ENCODE measurements at places on chromosomes 16 and 17.

DNA sequence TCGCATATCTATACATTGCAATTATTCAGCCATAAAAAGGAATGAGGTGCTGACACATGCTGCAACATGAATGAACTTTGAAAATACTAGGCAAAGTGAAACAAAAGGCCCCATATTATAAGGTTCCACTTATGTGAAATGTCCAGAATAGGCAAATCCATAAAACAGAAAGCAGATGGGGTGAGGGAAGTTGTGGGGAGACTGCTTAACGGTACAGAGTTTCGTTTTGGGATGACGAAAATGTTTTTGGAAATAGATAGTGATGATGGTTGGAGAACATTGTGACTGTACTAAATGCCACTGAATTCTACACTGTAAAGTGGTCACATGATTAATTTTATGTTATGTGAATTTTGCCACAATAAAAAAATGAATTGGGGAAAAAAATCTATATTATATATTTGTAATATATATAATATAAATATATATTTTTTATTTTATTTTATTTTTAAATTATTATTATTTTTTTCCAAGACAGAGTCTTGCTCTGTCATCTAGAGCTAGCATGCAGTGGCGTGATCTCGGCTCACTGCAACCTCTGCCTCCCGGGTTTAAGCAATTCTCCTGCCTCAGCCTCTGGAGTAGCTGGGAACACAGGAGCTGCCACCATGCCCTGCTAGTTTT is 4.2 kb upstream of the GNA13 start:
- no peak for DNase-seq

DNA sequence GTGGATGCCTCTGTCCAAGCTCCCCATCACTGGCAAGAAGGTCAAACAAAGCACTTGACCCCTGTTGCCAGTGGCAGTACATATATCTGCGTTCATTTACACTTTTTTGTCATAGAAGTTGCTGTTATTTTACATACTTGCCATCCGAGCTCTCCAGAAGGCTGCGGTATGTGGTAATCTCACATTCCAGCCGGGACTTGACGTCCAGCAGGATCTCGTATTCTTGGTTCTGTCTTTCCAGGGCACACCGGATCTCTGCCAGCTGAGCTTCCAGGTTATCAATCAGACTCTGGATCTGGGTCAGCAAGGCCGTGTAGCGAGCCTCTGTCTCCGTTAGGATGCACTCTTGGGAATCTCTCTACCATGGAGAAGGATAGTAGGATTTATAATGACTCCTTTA is 6.6 kb downstream of the KRT39 start:
- DNase-seq = no peak

DNA sequence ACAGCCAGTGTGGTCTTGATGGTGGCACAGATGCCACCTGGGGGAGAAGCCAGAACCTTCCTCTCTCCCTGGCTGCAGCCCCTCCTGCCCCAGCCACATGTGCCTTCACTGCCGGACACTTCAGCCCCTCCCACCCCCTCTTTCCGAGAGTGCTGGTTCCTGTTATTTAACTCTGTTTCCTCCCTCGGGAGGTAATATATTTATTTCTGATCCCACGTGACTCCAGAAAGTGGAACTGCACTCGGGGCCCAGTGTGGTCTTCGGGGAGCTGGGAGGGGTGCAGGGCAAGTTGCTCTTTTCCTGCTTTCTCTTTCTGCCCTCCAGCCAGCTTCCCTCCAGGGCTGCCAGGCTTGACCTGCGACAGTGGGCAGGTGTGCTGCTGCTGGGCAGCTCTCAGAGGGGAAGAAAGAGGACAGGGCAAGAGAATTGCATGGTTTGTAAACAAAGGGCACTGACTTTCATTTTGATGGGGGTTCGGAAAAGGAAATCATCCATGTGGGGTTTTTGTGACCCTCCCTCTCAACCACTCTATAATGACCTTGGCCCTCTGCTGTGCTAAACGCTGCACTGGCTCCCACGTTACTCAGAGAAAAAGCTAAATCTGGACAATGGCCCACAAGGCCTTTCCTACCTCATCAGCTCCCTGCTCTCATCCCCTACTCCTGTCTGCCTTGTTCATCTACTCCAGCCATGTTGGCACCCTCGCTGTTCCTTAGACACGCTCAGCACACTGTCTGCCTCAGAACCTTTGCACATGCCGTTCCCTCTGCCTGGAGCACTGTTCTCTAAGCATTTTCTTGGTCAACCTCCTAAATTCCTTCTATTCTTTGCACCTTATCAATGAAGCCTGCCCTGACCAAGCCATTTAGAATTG is 8.2 kb upstream of the CIITA start:
- DNase-seq = no peak

GRCh38 chr16:87815567-87815966 is 49.8 kb upstream of the KLHDC4 start:
- no peak for DNase-seq

DNA sequence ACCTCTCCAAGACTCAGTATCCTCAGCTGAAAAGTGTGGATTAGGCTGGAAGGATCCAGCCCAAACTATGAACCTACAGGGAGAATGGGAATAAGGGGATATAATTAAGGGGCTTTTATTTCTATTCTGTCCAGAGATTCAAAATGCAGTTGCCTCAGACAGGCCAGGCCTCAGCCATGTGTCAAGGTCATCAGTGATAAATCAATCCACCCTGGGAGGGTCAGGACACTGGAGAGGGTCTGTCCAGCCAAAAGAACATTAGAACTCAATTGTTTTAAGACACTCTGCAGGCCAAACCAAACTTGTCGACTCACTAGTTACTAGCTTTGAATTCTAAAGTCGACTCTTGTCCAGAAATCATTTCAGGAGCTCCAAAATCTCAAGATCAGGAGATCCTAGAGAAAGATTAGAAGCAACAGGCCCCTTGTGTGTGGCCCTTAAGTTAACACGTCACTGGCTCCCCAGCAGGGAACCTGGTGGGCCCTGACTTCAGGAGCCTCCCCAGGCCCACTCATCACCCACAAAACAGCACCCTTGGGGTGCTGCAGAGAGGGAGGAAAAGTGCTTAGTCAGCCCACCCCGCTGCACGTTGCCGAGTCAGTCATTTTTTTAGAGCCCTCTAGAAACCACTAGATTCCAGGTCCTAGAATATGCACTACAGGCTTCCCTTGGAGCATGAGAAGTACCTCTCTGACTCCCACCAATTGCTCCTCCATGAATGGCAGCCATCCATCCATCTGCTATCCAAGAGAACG is 156.8 kb downstream of the XYLT1 start:
- no peak for DNase-seq

DNA sequence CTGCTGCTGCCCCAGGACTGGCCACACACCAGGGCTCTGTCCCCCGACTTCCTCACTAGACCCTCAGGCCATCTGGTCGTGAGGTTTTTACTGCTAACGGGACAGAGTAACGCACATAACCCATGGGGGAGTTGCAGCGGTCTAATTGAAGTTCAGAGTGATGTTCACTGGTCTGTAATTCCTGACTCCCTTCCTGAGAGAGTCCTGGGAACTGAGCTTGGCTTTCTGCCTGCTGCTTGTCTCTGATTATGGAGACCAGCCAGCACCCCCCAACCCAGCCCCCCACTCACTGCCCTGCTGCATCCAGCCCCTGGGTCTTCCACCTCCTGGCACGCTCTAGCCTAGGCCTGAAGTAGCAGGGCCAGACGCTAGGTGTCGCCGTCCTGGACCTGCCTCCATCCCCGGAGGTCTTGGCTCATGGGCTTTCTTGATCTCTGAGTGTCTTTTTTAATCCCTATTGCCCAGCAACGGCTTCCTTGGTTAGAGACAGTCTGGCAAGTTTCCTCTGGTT is 192.9 kb downstream of the CCDC182 start:
- no peak for DNase-seq

DNA sequence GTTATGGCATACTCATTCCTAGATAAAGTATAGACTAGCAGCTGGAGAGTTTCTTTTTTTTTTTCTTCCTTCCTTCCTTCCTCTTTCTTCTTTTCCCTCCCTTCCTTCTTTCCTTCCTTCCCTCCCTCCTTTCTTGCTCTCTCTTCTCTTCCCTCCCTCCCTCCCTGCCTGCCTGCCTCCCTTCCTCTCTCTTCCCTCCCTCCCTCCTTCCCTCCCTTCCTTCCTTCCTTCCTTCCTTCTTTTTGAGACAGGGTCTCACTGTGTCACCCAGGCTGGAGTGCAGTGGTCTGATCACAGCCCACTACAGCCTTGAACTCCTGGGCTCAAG is 7.0 kb upstream of the SNTB2 start:
- DNase-seq = no peak

- DNase-seq = no peak
Observed at GRCh38 chr16:11327277-11328171, 17.7 kb upstream of the RMI2 start.

- no peak for DNase-seq
Observed at GRCh38 chr17:64499805-64500486, 3.1 kb upstream of the POLG2 start.

DNA sequence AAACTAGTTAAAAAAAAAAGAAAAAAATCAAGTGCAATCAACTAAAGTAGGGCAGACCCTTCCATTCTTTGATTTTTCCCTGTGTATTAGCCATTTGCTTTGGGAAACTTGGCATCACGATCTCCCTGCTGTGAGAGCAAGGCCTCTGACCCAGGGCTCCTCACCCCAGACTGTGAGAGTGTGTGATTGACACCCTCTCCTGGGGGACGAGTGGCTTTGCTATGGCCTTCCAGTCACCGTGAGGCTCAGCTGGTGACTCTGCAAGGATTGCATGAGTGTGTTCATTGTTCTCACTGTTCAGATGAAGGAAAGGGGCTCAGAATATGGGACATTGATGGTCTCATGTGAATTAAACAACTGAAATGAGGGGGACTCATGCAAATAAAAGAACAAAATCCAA is 69.0 kb upstream of the BCAR1 start:
- DNase-seq = no peak
